ENCODE measurements at places on chromosomes 12 and 14.

- no peak for DNase-seq
These were observed 1.5 kb downstream of the MYL6 start for GRCh38 chr12:56159482-56160192.

DNA sequence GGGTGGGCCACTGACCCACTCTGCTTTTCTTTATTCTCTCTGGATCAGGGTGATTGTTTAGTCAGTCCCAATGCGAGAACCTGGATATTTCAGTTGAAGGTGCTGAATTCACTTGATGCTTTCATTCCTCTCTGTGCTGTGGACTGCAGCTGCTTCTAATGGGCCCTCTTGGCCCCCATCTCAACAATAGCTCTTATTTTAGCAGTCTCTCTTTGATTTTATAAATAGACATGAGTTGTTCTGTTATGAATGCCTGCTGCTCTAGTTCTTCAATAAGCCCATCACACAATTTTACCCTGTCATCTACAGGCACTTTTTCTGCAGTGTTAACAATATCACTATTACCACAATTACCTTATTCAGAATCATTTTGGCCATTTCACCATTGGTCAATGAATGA is 54.1 kb upstream of the YARS2 start:
- no peak for DNase-seq

DNA sequence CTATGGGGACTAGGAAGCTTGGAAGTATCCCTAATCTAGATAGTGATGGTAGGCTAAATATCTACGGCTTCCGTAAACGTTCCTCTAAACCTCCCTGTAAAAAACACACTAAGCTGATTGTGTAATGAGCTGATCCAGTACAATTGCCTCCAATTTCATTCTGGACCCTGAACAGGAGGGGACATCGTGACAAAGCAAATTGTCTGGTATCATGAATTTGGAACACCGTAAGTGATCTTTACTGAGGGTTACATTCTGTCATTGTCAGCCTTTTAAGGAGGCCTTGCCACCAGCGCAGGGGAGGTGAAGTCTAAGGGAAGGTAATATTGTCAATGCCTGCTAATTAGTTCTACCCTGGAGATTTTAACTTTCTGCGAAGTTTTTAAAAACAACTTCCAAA is 487 bp upstream of the MGST1 start:
- DNase-seq: no peak

- DNase-seq: no peak
These were observed 25.3 kb downstream of the DRAM1 start for GRCh38 chr12:101902641-101903040.

DNA sequence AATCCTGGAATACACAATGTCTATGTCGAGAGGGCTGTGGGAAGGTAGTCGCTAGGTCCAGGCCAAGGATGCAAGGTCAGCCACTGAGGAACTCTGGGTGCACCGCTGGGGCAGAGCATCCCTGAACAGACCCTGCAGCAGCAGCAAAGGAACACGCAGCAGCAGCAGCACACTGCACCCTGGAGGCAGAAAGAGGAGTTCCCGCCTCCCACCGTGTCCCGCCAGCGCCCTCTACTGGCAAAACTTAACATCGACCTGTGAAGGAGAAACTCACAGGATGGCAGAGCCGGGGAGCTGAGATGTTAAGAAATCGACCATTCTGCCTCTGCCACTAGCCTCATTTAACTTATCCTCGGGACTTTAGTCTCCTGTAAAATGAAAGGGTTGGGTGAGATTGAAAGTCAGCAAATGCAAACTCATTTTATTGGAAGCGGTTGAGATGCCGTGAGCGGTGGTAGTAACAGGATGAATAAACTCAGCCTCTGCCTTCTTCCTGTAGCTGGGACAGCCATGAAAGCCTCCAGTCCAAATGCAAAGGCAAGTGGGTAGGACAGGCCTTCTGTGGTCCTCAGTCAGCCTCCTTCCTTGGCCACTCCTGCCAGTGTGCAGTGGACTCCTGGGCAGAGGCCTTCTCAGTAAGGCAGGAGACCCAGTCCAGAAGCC is 45.6 kb downstream of the STAB2 start:
- no peak for DNase-seq

GRCh38 chr12:21296348-21296747 is 38.4 kb downstream of the SLCO1A2 start:
- no peak for DNase-seq

DNA sequence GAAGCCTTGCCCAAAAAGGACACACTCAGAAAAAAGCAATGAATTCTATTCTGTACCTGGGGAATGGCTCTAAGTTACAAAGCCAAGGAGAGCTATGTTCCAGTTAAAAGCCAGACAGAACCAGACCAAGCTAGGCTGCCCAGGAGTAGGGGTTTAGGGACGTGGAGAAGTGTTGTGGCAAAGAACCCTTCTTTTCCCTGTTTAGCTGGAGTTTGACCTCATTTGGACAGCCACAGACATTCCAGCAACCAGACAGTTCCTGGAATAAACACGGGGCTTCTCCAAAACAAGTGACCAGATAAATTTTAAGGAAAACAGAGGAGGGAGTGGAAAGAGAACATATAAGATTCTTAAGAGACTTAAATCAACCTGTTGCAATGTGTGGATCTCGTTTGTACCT is 62.3 kb downstream of the GCH1 start:
- DNase-seq: no peak

DNA sequence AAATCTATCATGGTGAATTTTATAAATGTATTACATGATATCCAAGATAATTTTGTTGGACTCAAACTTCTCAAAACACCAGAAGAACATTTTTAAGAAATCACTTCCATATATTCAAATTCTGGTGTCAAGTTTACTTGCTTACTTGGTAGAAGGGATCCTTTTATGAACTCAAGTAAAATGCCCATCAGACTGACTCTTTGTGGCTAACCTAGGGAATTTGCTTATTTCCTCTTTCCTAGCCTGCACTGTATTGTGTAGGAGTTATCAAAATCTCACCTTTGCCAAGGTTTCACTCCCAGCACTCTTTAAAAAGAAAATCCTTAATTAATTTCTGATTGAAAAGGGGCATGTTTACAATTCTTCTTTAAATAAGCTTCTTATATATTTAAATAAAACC is 196.5 kb downstream of the DUSP6 start:
- DNase-seq: no peak

DNA sequence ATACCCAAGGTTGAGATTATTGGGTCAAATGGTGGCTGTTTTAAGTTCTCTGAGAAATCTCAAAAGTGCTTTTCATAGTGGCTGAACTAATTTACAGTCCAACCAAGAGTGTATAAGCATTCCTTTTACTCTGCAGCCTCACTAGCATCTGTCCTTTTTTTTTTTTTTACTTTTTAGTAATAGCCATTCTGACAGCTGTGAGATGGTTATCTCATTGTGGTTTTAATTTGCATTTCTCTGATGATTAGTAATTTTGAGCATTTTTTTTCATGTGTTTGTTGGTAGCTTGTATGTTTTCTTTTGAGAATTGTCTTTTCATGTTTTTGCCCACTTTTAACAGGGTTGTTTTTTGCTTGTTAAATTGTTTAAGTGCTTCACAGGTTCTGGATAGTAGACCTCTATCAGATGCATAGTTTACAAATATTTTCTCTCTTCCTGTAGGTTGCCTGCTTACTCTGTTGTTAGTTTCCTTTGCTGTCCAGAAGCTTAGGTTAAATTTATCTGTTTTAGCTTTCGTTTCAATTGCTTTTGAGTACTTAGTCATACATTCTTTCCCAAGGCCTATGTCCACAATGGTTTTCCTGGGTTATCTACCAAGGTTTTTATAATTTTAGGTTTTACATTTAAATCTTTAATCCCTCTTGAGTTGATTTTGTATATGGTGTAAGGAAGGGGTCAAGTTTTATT is 881.3 kb upstream of the SEL1L start:
- no peak for DNase-seq

- DNase-seq: no peak
These were observed 3.3 kb upstream of the NTF3 start for GRCh38 chr12:5428332-5429221.

GRCh38 chr12:64828713-64829112 is 4.3 kb downstream of the TBC1D30 start:
- no peak for DNase-seq

DNA sequence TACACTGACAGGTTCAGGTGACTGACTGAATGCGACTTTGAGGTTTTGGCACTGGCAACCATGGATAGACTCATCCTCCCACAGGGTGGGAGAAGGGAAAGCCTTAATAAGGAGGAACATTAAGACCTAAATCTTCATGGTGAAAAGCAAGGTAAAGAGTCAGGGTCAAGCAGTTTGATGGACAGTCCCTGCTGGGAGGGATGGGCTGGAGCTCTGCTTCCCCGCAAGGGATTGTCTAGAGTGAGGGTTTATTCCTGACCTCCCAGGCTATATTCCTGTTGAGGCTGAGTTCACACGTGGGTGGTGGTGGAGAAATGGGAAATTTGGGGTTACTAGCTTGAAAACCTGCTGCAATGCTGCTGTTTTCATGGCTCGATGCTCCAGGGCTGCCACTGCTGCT is 9.4 kb upstream of the STAC3 start:
- DNase-seq: no peak

DNA sequence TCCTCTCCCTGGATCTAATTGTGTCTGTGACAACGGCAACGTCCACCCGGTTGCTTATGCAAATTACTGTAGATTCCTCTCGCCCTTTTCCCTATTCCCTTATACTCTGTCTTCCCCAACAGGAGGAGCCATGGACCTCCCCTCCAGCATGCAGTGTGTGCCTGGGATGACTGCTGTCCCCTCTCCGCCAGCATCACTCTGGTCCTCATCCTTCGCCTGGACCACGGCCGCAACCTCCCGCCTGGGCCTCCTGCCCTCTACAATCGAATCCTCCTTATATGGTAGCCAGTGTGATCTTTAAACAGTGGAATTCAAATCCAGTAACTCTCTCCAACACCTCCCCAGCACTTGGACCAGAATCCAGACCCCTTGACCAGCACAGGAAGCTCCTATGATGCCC is 30.6 kb upstream of the PRIMA1 start:
- DNase-seq: no peak

GRCh38 chr14:73762375-73762822 is 48.2 kb upstream of the PNMA1 start:
- DNase-seq: no peak

- DNase-seq: no peak
These were observed 1088.8 kb downstream of the FSCB start for GRCh38 chr14:43418324-43418723.

DNA sequence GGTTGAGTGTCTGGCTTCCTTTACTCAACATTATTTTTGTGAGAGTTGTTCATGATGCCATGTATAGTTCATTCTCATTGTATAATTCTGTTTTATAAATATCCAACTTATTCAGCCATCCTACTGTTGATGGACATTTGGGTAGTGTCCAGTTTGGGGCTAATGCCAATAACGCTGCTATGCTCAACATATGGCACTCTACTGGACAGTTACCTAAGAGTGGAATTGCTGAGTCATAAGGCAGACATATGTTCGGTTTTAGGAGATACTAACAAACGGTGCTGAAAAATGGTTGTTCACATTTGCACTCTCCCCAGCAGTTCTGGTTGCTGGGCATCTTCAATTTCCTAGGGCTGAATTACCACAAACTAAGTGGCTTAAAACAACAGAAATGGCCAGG is 28.7 kb upstream of the P2RX4 start:
- no peak for DNase-seq

DNA sequence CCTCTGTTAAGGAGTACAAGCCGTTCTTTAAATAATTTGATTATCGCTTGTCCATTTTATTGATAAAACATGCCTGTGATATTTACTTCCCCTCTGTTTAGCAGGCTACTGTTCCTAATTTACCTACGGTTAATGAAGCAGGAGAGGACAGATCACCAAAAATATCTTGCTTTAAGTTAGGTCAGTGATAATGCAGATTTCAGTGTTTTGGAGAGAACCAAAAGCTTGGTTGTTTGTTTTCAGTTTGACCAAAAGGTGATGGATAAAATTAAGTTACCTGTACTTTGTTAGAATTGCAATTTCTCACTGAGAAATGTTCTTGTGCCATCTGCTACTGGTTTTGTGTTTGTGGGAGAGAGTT is 958 bp downstream of the SPATS2 start:
- DNase-seq: no peak

GRCh38 chr12:1595026-1595561 is 713 bp upstream of the FBXL14 start:
- DNase-seq: no peak

DNA sequence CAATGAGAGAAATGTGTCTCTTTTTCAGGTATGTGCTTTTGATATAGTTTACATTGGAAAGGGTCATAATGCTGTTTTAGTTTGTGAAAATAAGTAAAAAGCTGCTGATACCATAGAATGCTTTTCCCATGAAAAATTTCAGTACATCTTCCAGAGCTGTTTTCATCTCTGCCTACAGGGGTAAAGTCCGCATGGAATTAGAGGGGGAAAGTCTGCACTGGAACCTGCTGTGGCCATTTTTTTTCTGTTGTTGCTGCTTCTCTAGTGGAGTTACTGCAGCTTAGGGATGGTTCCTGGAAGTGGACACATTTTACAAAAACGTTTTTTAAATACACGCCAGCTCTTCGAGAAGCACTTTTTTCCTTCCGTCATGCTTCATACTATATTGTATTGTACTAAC is 81.3 kb downstream of the VEZT start:
- DNase-seq: no peak

- DNase-seq: no peak
These were observed 110.4 kb downstream of the KCNA5 start for GRCh38 chr12:5154091-5154490.

DNA sequence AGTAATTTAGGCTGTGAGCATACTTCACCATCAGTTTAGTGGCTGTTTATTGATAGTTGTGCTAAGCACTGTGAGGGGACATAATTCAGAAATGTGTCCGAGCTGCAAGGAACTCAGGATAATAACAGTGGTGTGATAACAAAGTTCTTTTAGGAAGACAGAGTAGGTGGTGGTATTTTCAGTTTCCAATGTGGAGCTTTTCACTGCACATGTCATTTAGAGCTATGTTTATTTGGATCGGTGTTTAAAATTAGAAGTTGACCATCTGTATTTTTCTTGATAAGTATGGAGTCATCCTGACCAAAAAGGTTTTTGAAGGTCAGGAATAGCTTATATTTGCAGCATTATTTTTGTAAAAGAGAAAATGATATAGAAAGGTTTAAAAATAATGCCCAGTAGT is 443.5 kb downstream of the TMTC2 start:
- no peak for DNase-seq

- no peak for DNase-seq
These were observed 9.8 kb downstream of the RBP5 start for GRCh38 chr12:7118881-7119280.
